ENCODE measurements at places on chromosomes 11 and 22. TPM values are rescaled to one million over a fixed set of nuclear protein-coding genes. Genes with fewer than 3 reads are reported as not detected.

OR9G4 gene
- total RNA-seq: not detected

GLYAT gene
- total RNA-seq: not detected

FAM118A gene
- 11.5 TPM for total RNA-seq

SOX6 gene
- not detected for total RNA-seq

BIRC3 gene
- 0.86 TPM for total RNA-seq

SESN3 gene
- total RNA-seq: 1.9 TPM

MUC5AC gene
- total RNA-seq: not detected

CARNS1 gene
- total RNA-seq: 0.86 TPM

MS4A6A gene
- not detected for total RNA-seq

MIOX gene
- not detected for total RNA-seq

WBP2NL gene
- 0.18 TPM for total RNA-seq

GPHA2 gene
- total RNA-seq: not detected

IGLL1 gene
- total RNA-seq: not detected

MPPED2 gene
- not detected for total RNA-seq

AMOTL1 gene
- total RNA-seq: 10.1 TPM

VPS37C gene
- 21.0 TPM for total RNA-seq

DNAJB7 gene
- not detected for total RNA-seq

OTOG gene
- not detected for total RNA-seq

CRYBB2 gene
- not detected for total RNA-seq

OR52I1 gene
- not detected for total RNA-seq

SCARF2 gene
- total RNA-seq: 25.9 TPM
